HFFc6 (cell line): ENCODE measurements at places on chromosomes 6 and 20. TPM values are rescaled to one million over a fixed set of nuclear protein-coding genes. Genes with fewer than 3 reads are reported as not detected.
A peak's percentile ranks its signal among the peaks of the same experiment; 100 is the strongest.

DNA sequence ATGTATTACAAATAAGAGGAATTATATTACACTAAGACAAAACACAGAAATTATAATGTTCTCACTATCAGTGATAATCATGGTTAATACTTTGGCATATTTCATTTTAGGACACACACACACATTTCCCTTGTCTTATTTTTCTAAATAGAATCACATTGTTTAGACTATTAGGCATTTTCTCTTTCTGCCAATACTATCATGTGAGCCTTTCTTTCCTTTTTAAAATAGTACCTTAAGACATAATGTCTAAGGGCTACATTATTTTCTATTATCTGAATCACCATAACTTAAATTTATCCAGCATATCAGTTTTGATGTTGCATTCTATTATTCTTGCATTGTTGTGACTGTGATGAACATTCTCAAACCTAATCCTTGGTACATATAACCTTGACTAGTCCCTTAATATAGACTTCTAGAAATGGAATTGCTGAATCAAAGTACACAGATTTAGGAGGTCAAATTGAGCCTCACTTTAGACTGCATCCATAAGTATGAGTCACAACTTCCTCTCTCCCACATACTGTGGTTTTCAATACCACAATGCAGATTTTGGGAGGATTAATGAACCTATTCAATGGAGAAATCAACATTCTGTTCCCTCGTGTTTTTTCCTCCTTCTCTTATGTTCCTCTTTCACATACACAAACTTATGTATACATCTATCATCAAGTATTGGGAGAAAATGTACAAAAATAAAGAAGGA lies 212.6 kb downstream of the MOXD1 start:
- peaks cover 14% of the 10 kb centered on the region for H3K36me3 ChIP-seq
- H3K27me3 ChIP-seq, result no peaks in the 10 kb centered on the region
- peak overlapping the region; percentile 78 for H3K27ac ChIP-seq
- peak; percentile 51 for DNase-seq
- H3K4me3 ChIP-seq, result peak overlapping the region; percentile 41

DNA sequence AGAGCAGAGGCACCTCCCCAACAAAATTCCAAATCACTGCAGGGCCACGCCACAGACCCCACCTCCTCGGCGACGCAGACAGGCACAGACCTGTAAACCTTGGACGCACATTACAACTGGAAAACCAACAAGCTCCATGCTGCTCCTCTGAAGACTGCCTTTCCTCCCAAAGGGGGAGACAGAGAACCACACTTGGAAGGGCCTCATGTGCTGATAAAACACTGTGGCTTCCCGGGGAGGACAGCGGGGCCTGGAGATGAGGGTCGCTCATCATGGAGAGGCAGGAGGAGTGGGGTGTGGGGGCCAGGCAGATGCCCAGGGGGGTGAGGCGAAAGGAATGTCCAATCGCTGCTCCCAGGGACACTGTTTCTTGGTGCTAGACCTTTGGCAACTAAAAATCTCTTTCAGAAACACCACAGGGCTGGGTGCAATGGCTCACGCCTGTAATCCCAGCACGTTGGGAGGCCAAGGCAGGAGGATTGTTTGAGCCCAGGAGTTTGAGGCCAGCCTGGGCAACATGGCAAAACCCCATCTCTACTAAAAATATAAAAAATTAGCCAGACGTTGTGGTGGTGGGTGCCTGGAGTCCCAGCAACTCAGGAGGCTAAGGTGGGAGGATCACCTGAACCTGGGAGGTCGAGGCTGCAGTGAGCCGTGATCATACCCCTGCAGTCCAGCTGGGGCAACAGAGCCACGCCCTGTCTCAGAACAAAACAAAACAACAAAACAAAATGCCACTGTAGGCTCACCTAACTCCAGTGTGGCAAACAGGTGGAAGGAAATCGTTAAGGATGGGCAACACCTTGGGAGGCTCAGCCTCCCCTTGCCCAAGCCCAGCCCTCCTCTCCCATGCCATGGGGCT lies 53.8 kb downstream of the ABHD12 start:
- peak; percentile 20 for DNase-seq
- H3K27ac ChIP-seq, result peak overlapping the region; percentile 17; the same call in 1 of the 2 replicates
- peaks cover 15% of the 10 kb centered on the region for H3K4me1 ChIP-seq
- no peak overlapping the region for H3K4me3 ChIP-seq
- H3K27me3 ChIP-seq, result no peaks in the 10 kb centered on the region

GRCh38 chr20:49338061-49338460 lies 60.2 kb upstream of the ZNFX1 start:
- H3K36me3 ChIP-seq, result no peaks in the 10 kb centered on the region
- no peak overlapping the region for H3K4me3 ChIP-seq
- H3K27ac ChIP-seq, result no peak overlapping the region
- no peak for DNase-seq

KHDC1L gene
- 0.41 TPM in 1 of 3 replicates, not detected in the others for total RNA-seq

- no peaks in the 10 kb centered on the region for H3K36me3 ChIP-seq
- H3K4me3 ChIP-seq, result no peak overlapping the region
- no peaks in the 10 kb centered on the region for H3K27me3 ChIP-seq
Observed at GRCh38 chr6:137370871-137371633, 123.1 kb downstream of the OLIG3 start.

ITPA gene
- total RNA-seq, result 62.3 to 72.5 TPM (median 72.1 TPM) in 3 replicates

- H3K4me1 ChIP-seq, result peaks cover 25% of the 10 kb centered on the region
- H3K36me3 ChIP-seq, result no peaks in the 10 kb centered on the region
- no peak overlapping the region for H3K27ac ChIP-seq
- H3K4me3 ChIP-seq, result no peak overlapping the region
Observed at GRCh38 chr6:9398071-9398766, 962.9 kb upstream of the SLC35B3 start.

DNA sequence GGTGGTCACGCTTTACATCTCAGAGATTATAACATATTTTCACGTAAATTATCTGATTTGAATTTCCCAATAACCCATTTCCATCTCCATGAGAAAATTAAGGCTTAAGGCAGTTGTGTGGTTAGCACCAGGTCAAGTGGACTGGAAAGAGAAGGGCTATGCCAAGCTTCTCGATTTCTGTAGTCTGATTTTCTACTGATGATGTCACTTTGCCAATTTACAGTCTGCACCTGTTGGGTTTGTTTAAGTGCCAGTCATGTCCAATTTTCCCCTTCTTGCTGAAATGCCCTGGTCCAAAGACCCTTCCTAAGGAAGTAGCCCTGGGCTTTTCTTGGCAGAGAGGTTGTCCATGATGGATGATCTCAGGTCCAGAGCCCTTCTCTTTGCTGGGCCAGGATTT lies 562.3 kb upstream of the BTBD3 start:
- no peaks in the 10 kb centered on the region; the same call in 1 of the 2 replicates for H3K27me3 ChIP-seq
- no peak for DNase-seq
- no peak overlapping the region for H3K4me3 ChIP-seq
- H3K27ac ChIP-seq, result no peak overlapping the region
- H3K36me3 ChIP-seq, result no peaks in the 10 kb centered on the region
- H3K4me1 ChIP-seq, result no peaks in the 10 kb centered on the region

- no peak for DNase-seq
- no peaks in the 10 kb centered on the region for H3K4me1 ChIP-seq
- no peaks in the 10 kb centered on the region for H3K36me3 ChIP-seq
Observed at GRCh38 chr6:55131616-55132015, 42.7 kb upstream of the HCRTR2 start.

DNA sequence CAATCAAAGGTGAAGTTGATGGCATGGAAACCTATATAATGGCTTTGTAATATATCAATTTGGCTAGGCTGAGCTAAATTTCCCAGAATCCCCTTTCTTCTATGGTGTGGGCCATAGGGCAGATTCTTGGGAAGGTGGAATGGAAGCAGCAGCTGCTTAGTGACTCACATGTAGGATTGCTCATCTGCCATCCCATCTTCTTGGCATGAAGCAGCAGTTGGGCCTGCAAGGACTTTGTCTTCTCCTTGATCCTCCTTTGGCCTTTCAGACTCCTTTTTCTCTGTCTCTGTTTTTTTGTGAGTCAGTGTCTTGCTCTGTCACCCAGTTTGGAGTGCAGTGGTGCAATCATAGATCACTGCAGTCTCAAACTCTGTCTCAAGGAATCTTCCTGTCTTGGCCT lies 52.6 kb upstream of the CEP162 start:
- peaks cover 33% of the 10 kb centered on the region for H3K4me1 ChIP-seq
- H3K27ac ChIP-seq, result no peak overlapping the region
- no peaks in the 10 kb centered on the region for H3K36me3 ChIP-seq
- H3K27me3 ChIP-seq, result peaks cover 6% of the 10 kb centered on the region
- DNase-seq, result peak; percentile 58

FOXF2 gene
- 15.4 to 31.1 TPM (median 16.5 TPM) in 3 replicates for total RNA-seq

DNA sequence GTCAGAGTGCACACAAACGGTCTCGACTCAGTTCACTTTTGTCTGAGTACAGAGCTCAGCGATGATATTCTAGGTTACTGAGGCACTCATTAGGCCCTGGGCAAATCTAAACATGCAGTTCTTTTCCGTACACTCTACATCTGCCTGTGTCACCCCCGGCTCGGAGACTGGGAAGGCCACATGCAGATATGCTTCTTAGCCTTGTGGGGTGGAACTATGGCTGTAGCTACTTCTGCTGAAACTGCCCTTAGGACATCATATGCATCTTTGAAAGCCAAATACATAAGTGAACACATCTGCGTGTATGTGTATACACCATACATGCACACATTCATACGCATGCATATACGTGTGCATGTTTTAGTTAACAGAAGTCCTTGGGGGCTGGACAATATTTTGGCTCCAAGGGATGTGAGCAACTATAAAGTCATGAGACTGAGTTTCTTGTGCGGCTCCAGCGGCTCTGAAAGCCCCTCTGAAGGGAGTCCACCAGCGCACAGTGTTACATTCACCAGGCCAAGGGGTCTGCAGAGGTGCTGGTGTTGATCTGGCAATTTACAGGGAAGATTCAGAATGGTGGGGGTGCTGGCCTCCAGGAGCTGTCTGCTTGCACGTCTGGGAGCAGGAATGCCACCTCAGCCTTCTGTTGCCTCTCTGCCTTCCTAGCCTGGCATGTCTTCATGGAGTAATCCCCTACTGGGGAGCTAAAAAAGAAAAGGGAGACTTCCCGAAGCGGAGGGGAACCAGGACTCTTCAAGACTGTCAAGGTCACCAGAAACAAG lies 31.6 kb downstream of the PSMG4 start:
- no peak overlapping the region for H3K27ac ChIP-seq
- no peak for DNase-seq
- H3K4me1 ChIP-seq, result no peaks in the 10 kb centered on the region
- H3K27me3 ChIP-seq, result peaks cover 29% of the 10 kb centered on the region
- H3K36me3 ChIP-seq, result no peaks in the 10 kb centered on the region

DNA sequence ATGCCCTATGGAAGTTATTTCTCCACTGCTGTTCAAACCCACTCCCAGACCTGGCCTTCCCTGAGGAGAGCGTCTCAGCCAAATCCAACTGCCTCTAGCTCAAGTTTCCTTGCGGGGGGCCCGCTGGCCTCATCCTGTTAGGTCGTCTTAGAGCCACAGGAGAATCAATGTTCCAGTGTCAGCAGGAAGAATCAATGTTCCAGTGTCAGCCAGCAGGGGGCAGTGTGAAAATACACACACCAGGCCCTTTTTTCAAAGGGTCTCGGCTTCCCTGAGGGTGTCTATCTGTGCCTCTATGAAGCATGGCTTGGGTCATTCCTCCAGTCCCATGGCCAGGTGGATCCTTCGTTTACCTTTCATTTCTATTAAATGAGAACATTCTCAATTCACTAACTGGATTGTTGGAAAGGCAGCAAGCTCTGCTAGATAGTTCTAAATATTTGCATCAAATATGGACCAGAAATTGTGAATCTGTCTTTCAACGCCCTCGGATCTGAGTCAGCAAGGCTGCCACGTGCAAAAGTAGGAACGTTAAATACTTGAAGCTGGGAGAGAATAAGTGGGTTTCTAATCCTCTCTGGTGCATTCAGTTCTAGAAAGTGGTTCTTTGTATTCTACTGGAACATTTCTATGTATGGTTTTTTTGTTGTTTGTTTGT lies 19.2 kb downstream of the PRND start:
- H3K36me3 ChIP-seq, result no peaks in the 10 kb centered on the region
- no peaks in the 10 kb centered on the region for H3K4me1 ChIP-seq
- no peak overlapping the region for H3K27ac ChIP-seq
- H3K27me3 ChIP-seq, result peaks cover 16% of the 10 kb centered on the region

DNA sequence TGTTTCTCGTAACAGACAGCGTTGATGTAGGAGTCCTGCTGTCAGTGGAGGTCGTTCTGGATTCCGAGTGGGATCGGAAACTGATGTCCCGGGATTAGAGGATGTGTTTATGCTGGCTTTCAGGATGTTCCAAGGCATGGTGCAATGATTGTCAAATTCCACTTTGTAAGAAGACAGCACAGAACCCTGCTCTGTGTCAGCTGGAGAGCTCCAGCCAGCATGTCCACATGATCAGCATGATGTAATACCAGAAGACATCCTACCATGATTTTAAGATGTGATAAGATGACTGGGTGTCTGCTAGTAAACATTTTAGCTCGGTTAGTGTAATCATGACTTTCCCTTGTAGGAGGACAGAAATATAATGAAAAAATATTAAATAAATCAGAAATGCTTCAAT lies 20.3 kb downstream of the ENPP1 start:
- 0 out of 2 replicates have a peak overlapping the region, but pooled peaks have one; percentile 3 for H3K4me3 ChIP-seq
- H3K27me3 ChIP-seq, result no peaks in the 10 kb centered on the region; the same call in 1 of the 2 replicates
- peaks cover 49% of the 10 kb centered on the region for H3K4me1 ChIP-seq
- H3K27ac ChIP-seq, result no peak overlapping the region
- peak; percentile 81 for DNase-seq

DNA sequence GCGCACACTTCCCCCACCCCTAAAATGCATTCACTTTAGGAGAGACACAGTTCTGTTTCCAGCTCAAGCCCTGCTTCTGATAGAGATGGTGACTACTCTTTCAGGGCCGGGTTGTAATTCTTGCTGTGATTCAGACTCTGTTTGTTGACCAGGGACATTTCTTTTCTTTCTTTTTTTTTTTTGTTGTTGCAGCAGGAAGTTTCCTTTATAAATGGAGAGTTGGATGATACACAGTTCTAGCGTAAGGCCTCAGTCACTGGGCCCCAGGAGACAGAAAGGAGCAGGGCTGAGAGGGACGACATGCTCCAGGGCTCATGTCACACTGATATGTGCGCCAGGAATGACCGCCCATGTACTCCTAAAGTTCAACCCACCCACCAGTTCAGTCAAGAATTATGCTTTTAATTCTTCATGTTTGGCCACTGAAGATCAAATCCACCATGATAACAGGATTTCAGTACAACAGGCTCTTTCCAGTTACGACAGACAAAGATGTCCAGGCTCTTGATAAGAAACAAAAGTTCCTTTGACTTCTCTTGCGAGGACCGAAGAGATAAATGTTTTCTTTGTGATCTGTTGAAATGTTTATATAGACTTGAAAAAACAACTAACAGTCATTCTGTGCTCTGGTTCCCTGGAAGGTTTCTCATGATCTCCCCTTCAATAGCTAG lies 142.5 kb downstream of the CD164 start:
- peaks cover 1% of the 10 kb centered on the region; the same call in 1 of the 2 replicates for H3K27me3 ChIP-seq
- peaks cover 72% of the 10 kb centered on the region for H3K4me1 ChIP-seq
- no peak overlapping the region for H3K4me3 ChIP-seq

PACSIN1 gene
- total RNA-seq, result not detected in 3 replicates

DNA sequence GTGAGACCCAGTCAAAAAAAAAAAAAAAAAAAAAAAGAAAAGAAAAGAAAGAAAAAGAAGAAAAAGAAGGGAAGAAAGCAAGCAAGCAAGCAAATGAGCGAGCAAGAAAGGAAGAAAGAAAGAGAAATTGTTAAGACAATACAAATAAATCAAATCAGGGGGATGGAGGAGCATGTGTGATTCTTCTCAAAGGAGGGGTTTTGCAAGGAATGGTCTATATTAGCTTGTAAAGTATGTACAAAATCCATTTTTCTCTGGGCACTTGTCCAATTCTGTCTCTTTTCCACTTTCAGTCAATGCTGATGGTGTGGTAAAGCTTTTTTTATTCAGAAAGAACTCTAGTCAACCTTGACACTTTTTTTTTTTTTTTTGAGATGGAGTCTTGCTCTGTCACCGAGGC lies 133.7 kb upstream of the TNFAIP3 start:
- H3K27ac ChIP-seq, result no peak overlapping the region
- DNase-seq, result no peak
- H3K4me1 ChIP-seq, result peaks cover 32% of the 10 kb centered on the region; the same call in 1 of the 2 replicates
- peaks cover 1% of the 10 kb centered on the region for H3K27me3 ChIP-seq
- H3K4me3 ChIP-seq, result no peak overlapping the region

GSTA1 gene
- not detected in 3 replicates for total RNA-seq

COL10A1 gene
- total RNA-seq, result 1.6 and 3.3 TPM in 2 replicates

TUBE1 gene
- total RNA-seq, result 11.1 and 12.9 TPM in 2 replicates

MARCKS gene
- 164 to 190 TPM (median 178 TPM) in 3 replicates for total RNA-seq
